Stimulated activated CD4-positive, alpha-beta T cell treated with anti-CD3 and anti-CD28 coated beads, Interleukin-4, amount 100 ng/mL, for 24 hours (primary cell): ENCODE measurements at places on chromosomes 16 and 17.

DNA sequence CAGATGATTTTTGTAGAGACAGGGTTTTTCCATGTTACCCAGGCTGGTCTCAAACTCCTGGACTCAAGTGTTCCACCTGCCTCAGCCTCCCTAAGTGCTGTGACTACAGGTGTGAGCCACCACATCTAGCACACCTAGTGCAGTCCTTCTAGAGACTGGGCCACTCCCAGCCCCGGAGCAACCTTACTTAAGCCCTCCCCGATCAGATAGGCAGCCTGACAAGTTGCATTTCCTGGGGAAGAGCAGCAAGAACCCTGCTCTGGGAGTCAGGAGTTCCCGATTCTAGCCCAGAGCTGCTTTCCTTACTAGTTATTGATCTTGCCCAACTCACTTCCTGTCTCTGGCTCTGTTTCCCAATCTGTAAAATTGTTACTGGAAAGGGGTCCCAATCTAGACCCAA, 7.0 kb upstream of the NAGLU start:
- no peak for DNase-seq

DNA sequence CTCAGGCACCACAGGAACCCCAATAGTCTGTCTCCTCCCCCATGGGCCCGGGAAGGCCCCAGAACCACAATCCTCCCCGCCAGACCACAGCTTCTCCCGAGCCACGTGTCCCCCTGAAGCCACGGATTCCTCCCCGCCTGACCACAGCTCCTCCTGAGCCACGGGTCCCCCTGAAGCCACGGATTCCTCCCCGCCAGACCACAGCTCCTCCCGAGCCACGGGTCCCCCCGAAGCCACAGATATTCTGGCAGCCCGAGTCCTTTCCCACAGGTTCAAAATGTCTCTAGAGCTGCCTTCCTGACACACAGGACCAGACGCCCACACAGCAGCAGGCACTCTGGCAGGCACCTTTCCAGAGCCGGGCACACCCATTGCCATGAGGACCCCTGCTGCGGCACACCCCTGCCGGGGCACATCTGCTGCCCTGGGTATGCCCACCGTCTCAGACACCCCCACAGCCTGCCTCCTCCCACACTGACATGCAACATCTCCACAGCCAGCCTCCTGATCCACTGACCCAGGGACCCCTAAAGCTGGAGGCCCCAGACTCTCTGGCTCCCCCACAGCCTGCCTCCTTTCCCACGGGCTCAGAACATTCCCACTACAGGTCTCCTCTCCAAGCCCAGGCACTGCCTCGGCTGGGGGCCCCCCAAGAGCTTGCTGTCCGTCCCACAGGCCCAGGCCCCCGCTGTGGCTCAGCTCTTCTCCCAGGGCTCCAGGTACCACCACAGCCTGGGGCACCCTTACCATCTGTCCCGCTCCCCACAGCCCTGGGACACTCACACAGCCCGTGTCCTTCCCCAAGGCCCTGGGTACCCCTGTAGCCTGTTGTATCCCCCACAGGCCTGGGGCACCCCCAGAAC, 2.2 kb downstream of the KIAA0753 start:
- no peak for DNase-seq

GRCh38 chr17:1482680-1483079, 9.8 kb downstream of the MYO1C start:
- DNase-seq: no peak

DNA sequence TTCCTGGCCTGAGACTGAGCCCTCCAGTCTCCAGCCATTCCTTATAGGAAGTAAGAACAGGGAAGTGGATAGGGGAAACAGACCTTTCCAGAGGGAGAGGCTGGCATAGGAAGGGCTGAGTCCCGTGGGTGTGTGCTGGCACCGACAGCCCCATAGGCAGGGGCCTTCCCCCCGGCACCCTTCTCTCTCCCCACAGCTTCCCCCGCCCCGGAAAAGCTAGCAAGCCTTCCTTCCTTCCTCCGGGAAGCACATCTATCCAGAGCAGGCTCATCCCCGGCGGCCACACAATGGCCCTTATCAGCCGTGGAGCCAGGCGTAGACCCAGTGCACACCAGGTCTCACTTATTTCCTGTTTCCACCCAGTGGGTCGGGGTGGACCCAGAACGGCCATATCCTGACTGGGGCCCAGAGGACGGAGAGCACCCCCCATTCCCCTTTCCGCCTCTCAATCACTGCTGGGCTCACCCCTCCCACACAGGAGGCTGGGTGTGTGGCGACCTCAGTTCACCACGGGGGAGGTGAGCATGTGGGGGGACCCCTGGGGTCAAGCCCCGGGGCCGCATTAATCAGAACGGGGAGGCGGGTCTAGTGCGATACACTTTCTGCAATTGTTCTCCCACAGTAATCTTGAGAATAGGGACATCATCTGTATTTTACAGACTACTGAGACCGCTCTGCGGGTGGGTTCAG, 950 bp upstream of the MYO1C start:
- no peak for DNase-seq

GRCh38 chr16:49498666-49499413, 125.2 kb downstream of the C16orf78 start:
- DNase-seq: no peak

DNA sequence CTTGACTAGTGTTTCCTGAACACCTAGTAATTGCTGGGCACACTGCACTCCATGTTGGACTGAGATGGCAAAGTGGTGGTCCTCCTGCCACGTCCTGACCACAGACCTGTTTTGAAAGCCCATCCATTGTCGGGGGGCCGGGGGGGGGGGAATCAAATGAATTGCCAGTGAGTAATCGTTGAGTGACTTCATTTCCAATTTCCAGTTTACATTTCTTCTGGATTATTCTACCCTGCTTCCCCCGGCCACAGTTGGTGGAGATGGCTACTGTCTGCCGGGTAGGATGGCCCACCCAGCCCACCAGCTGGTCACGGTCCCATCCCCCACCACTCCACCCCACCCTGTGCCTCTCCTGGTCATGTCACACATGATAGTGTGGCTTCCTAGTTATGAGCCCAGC, 18.2 kb downstream of the RAI1 start:
- no peak for DNase-seq

- DNase-seq: no peak
Observed at GRCh38 chr16:14334366-14335080, 263.4 kb downstream of the MRTFB start.

DNA sequence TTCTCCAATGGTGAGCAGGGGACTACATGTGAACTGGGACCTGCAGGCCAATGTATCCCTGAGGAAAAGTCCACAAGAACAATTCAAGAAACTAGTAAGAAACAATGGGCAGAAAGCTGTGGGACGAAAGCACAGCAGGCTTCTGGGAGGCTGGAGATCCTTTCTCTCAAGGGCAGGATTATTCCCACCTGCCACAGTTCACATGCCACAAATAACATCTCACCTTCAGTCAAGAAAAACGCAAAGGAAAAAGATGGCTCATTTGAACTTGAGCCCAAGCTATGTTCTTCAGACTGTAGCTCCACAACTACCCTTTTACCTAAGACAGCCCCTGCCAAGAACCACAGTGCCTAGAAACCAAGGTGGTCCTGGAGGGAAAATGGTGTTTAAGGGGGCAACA, 13.0 kb downstream of the HAS3 start:
- DNase-seq: no peak

- no peak for DNase-seq
Observed at GRCh38 chr16:83258366-83258928, 549.3 kb upstream of the HSBP1 start.

GRCh38 chr17:9003355-9004131, 17.8 kb upstream of the NTN1 start:
- no peak for DNase-seq

DNA sequence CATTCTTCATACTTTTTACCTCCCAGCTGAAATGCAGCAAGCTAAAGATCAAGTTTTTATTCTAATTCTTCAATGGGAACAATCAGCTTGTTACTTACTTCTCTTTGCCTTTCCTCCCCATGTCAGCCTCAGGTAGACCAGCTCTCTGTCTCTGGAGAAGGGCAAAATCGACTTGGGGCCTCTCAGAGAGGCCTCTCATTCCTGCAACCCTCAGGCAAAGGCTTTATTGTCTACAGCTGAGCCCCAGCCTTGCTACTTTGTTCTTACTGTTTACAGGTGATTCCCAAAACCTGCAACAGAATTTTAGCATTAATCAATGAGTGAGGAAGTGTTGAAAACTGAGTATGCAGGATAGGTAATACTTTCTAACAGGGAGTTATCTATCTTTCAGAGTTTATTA, 148.6 kb downstream of the KIF2B start:
- DNase-seq: no peak

DNA sequence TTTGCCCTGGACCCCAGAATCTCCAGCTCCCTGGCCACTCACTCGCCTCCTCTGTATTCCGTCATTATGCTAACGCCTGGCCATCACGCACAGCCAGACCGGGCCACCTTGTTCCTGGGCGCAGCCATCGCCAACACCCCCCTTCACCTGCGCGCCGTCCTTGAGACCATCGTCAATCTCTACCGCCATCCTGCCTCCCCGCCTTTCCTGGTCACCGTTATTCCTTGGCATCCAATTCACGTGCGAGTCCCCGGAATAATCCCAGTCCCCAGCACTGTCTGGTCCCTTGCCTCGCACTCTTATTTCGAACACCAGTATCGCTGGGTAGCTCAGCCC, 541 bp downstream of the VKORC1 start:
- DNase-seq: no peak

- no peak for DNase-seq
Observed at GRCh38 chr16:83717814-83718213, 90.0 kb upstream of the HSBP1 start.

GRCh38 chr16:67180166-67180565, 3.6 kb downstream of the MATCAP1 start:
- DNase-seq: no peak

- DNase-seq: no peak
Observed at GRCh38 chr16:25038239-25038954, 23.2 kb upstream of the ARHGAP17 start.

- peak; percentile 73 for DNase-seq
Observed at GRCh38 chr16:50548125-50548908, at the start of gene NKD1. TSS of gene NKD1 (plus strand) at chr16:50548396. CDS start at chr16:50548554, 158 bp downstream.

GRCh38 chr17:27562777-27563455, 68.1 kb upstream of the LGALS9 start:
- no peak for DNase-seq
